Renal cortical epithelial cell (primary cell): ENCODE measurements at places on chromosomes 6 and 20. TPM values are rescaled to one million over a fixed set of nuclear protein-coding genes. Genes with fewer than 3 reads are reported as not detected.

The BICRAL gene
- 2.4 and 8.2 TPM in 2 replicates for total RNA-seq

The PPIL6 gene
- 0.17 and 13.3 TPM in 2 replicates for total RNA-seq

The LAMA4 gene
- 8.2 and 54.0 TPM in 2 replicates for total RNA-seq

The SLC13A3 gene
- total RNA-seq = 1.4 and 4.2 TPM in 2 replicates

The FRMD1 gene
- 0.05 TPM in 1 of 2 replicates, not detected in the other for total RNA-seq

The GABRR1 gene
- total RNA-seq = not detected in 2 replicates

DNA sequence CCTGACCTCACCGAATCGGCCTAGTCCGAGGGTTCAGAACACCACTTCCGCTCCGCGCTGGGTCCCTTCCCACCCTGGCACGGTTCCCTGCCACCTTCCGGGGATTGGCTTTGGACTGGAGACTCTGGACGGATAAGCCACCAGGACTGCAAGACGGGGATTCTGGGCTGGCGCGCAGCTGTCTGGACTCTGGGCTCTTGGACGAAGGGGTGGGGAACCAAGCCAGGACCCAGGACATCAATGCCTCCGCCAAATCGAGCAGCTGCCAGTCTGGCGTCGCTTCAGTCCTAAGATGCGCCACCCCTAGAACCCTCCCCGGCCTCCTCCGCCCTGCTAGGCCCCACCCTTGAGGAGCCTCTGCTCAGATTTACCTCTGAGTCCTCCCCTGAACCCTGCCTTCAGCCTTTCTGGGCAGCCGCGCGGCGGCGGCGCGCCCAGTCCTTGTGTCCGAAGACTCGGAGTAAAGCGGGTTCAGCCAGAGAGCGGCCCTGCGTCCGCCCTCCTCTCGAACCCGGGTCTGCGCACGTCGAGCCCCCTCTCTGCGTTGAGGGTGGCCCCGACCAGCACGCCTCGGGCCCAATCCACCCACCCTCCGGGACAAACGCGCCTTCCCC lies 1.2 kb downstream of the KCNK17 start:
- no peak for DNase-seq

DNA sequence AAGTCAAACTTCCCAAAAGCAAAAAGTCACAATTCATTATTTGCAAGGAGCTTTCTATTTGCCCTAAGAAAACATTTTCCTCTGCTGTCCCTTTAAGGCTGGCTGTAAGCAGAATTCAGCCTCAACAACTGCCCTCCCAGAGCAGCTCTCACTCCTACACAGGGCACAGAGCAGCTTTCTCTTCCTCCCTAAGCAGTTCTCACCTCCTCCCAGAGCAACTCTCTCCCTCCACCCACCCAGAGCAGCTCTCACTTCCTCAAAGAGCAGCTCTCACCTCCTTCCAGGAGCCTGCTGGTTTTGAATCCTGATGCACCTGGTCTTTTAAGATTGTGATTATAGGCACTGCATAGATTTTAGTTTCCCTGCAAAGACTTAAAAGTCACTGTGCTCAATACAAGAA lies 120.6 kb upstream of the TMEM181 start:
- no peak for DNase-seq

GRCh38 chr20:23488996-23489395 lies 1.9 kb upstream of the CST8 start:
- DNase-seq = no peak

- no peak for DNase-seq
Measured at GRCh38 chr6:36752886-36753506, 55.4 kb downstream of the RAB44 start.

GRCh38 chr6:118648866-118649554 lies 2.4 kb downstream of the CEP85L start:
- no peak for DNase-seq

DNA sequence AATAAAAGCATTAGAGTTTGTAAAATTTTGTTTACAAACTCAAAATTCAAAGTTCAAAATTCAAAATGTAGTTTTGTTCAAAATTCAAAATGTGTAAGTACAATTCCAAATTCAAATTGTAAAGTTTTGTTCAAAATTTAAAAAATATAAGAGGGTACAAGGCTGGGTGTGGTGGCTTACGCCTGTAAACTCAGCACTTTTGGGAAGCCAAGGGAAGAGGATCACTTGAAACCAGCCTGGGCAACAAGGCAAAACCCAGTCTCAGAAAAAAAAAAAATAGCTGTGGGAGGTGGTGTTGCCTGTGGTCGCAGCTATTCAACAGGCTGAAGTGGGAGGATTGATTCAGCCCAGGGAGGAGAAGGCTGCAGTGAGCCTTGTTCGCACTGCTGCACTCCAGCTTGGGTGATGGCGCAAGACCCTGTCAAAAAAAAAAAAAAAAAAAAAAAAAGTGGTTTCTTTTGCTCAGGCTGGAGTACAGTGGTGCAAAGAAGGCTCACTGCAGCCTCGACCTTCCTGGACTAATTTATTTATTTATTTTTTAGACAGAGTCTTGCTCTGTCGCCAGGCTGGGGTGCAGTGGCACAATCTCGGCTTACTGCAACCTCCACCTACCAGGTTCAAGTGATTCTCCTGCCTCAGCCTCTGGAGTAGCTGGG lies 5.4 kb upstream of the ZBTB12 start:
- DNase-seq = peak; percentile 92

GRCh38 chr6:35152067-35152707 lies 11.0 kb upstream of the TCP11 start:
- DNase-seq = no peak

- DNase-seq = peak; percentile 60
Measured at GRCh38 chr20:50283922-50284810, 93.5 kb downstream of the CEBPB start.

DNA sequence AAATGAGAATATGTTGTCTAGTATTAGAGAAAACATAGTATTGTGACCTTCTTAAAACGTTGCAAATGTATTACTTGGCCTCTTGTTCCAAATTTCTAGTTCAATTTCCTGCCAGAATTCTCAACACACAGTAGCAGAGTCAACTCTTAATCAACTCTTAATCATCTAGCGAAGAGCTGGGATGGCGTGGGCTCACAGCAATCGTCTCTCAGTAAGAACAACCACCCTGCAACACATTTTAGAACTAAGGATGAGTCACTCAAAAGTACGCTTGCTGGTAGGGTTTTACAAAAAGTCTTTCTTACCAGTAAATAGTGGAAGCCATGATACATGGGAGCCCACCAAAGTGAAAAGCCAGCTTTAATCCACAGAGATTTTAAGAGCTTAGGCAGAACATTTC lies 24.6 kb downstream of the GPR6 start:
- no peak for DNase-seq

DNA sequence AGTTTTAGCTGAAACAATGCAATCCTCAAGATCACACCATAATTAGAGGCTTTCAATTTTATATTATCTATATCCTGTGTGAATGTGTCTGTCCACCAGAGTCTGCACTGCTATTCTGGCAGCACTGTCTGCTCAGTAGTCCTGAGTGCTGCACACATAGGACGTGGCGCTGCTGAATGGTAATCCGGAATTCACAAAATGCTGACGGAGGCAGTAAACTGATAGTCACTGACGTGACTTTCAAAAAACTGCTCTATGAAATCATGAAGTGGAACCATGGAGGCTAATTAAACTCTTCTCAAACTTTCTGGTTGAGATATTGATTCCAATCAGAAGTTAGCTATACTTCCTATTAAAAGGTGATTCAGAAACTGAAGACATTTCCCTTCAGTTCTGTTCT lies 190.8 kb upstream of the NOX3 start:
- no peak for DNase-seq

- no peak for DNase-seq
Measured at GRCh38 chr6:26387565-26387964, 4.7 kb downstream of the BTN2A2 start.

DNA sequence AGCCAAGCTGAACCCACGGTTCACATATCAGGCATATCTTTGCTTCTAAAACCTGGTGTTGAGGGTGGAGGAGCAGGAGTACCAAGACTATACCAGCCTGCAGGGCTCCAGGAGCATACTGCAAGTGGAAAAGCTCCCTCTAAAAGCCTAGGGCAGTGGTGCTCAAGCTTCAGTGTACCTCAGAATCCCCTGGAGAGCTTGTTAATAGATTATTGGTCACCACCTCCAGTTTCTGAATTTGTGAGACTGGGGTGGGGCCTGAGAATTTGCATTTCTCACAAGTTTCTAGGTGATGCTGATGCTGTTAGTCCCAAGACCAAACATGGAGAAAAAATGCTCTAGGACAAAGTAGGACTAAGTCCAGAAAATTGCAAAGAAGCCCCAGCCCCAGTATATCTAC lies 65.4 kb downstream of the FILIP1 start:
- no peak for DNase-seq

DNA sequence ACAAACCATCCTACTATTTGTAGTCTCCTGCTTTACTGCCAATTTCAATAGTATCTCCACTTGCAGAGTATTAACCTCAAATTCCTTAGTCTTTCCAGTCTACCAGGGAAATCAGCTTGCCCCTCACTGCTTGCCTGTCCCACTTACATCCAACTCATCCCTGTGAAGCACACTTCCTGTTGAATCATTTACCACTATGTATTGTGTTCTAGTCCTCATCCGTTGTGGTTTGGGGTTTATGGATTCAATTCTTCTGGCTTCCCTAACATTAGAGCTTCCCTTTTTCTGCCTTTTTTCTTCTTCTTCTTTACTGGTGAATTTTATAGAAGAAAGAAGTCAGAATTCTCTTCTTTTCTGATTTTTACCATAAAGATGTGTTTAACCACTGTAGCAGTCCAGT lies 5.1 kb upstream of the TXLNB start:
- peak; percentile 86 for DNase-seq
